Activated T-cell treated with anti-CD3 and anti-CD28 coated beads for 4 hours (primary cell): ENCODE measurements at places on chromosomes 3 and 15.

DNA sequence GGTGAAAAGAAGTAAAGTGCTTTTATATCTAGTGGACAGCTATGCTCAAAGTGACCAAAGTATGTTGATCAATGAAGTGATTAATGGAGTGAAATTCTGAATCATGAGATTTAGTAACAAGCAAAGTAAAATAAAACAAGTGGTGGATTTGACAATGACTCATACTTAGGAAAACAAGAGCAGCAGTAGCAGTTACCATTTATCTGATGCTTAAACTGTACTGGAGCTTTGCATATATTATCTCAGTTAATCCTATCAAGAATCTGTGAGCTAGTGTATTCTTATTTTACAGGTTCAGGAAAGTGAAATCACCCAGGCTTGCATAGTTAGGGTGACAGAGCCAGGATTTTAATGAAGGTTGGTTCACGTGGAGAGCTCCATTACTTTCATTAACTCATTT lies 50.6 kb upstream of the SPATA16 start:
- DNase-seq = no peak

- DNase-seq = no peak
Measured at GRCh38 chr15:89707577-89707976, 17.0 kb downstream of the WDR93 start.

DNA sequence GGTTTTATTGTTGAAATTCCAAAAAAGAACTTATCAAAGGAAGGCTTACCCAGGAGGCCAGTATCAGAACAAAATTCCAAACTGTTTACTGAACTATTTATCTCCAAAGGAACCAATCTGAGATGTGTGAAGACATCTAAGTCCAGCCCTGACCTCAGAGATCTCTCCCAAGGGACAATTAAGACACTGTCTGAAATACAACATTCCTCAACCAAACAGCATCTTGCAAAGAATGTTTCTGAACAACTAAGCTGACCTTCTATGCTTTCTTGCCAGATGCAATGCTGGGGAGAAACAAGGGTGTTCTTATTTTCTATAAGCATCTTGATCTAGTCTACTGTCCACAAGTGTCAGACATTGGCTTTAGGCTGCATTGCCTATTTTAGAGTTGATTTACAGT lies 13.6 kb downstream of the PDZRN3 start:
- DNase-seq = no peak

GRCh38 chr3:47877290-47877689 lies 74.4 kb downstream of the DHX30 start:
- DNase-seq = no peak
